ENCODE measurements at places on chromosomes 13 and 19. TPM values are rescaled to one million over a fixed set of nuclear protein-coding genes. Genes with fewer than 3 reads are reported as not detected.

Gene FBXO27
- 21.4 TPM for total RNA-seq

- DNase-seq, result no peak
Observed at GRCh38 chr19:17968362-17968761, 1.5 kb downstream of the KCNN1 start.

DNA sequence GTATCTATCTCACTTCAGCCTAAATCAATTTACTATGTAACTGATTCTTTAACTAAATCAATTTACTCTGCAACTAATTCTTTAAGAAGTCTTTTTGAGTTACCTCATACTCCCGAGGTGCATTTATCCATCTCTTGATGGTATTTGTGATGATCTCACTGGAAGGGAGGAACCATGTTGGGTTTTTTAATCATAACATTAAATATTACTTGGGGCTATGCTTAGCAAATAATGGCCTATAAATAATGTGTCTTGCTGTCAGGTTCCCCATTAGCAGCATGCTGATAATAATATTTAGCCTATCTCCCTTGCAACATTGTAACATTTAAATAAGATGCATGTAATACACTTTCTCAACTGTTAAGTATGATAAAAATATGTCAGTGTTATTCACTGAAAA, 411.3 kb downstream of the SLITRK1 start:
- no peak for DNase-seq

GRCh38 chr13:46844431-46844830, 47.5 kb upstream of the ESD start:
- DNase-seq, result no peak

- DNase-seq, result no peak
Observed at GRCh38 chr19:55044286-55044685, 6.2 kb upstream of the GP6 start.

- no peak for DNase-seq
Observed at GRCh38 chr13:60617991-60618733, 221.1 kb downstream of the TDRD3 start.

- no peak for DNase-seq
Observed at GRCh38 chr19:55540619-55541018, 3.7 kb upstream of the SBK2 start.

DNA sequence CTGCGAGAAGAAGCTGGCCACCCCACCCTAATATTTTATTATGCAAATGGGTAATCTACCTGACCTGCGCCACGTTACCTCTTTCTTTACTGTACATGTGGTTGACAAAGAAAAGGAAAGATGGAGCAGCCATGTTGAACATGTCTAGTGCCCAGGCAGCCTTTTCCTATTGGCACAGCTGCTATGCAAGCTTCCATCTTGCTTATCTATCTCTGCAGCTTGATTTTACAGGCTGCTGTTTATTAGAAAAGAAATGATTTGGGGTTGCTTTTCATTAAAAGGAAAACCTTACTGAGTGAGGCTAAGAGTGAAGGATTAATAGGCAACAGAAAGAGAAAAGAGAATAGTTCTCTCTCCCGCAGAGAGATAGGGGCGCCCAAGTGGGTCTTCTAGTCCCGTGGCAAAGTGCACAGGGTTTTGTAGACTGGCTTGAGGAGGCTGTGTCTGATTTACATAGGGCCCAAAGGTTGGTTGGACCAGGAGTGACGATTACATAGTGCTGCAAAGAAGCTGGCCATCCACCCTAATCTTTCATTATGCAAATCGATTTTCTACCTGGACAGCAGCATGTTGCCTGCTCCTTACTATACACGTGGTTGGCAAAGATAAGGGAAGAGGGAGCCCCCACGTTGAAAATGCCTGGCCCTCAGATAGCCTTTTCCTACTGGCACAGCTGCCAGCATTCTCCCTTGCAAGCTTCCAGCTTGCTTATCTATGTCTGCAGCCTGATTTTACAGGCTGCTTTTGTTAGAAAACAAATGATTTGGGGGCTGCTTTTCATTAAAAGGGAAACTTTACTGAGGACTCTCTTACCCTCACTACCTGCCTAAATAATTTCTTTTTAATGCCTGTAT, 28.3 kb downstream of the OR10H4 start:
- no peak for DNase-seq
